Fibroblast of skin of right biceps (primary cell): ENCODE measurements at places on chromosomes 11 and 22.

DNA sequence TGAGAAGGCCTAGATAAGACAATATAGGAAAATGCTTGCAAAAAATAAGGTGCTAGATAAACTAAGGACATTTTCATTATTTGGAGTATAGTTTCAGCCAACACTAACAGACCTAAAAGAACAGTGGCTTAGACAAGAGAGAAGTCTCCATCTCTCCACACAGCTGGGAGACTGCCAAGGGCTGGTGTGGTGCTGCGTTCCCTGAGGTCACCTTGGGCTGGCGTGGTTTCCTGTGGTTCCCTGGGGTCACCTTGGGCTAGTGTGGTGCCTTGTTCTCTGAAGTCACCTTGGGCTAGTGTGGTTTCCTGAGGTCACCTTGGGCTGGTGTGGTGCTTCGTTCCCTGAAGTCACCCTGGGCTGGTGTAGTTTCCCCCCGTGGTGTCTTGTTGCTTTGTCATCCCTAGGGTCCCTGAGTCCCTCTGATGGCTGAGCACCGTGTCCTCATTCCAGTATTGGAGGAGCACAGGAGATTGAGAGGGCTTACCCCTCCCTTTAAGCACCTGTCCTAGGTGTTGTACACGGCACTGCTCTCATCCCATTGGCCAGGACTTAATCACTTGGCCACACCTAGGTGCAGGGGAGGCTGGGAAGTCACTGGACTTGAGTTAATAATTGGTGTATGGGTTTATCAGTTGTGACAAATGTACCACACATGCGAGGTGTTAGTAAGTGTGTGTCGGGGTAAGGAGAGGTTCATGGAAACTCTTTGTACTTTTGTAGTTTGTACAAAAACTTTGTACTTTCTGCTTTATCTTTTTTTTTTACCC, 14.9 kb downstream of the SAMM50 start:
- no peak for DNase-seq

GRCh38 chr11:134332189-134332631, 422 bp downstream of the GLB1L2 start:
- DNase-seq = no peak

DNA sequence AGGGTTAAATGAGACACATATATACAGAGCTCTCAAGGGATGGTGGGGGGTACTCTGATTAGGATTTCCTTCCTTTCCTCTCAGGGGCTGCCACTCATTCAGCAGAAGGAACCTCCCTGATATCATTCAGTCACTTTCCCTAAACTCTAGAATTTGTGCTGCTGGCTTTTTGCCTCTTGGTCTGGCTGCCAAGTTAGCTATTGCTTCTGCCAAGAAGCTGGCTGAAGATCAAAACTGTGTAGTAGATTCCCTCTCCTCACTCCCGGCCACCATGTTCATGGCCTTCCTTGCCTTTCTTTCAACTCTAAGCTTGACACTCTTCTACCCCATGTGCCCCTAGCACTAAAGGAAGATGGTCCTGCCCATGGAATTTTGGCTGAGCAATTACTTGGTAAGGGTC, 18.7 kb downstream of the SLC6A5 start:
- DNase-seq = no peak

DNA sequence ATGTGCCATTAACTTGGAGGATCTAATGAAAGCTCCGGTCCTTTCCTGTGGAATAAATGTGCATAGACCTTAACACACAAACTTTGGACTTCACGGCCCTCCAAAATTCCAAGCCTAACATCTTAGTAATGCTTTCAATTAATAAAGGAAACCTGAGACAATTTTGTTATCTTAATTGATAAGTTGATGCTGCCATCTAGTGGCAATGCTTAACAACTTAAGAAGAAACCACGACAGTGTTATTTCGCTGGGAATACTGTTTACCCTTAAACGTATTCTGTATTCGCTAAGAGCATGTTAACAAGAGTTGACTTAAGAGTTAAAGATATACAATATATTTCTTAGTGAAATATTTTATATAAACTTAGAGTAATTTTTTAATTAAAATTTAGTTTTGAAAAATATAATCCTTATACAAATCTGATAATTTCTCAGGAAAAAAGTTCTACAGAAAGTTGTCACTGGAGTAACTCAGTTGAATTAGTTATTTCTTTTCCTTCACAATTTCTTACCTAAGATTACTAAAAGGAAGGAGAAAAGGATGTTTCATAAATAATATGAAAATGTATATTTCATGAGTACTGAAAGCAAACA, 35.0 kb upstream of the OR9G4 start:
- DNase-seq = peak; percentile 29

DNA sequence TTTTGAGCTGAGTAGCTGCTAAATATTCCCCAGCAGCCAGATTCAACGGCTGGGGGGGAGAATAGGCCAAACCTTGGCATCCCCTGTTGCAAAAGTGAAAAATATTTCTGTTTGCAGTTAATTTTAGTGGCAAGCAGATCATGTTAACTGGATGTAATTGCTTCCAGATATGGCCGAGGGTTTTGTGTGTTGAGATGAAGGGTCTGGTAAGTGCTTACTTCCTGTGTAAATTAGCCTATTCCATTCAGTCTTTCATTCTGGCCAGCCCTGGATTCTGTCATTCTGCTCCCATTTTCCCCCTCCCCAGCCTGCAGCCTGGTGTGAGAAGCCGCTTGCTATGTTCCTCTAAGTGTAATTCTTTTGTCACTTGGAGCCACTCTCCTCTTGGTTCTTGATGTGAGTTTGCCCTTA, 17.4 kb downstream of the ZBTB16 start:
- DNase-seq = peak; percentile 27

- DNase-seq = peak; percentile 89
Observed at GRCh38 chr11:10387206-10388083, 67.6 kb upstream of the AMPD3 start.

- DNase-seq = no peak
Observed at GRCh38 chr22:35253946-35254345, 3.3 kb upstream of the HMGXB4 start.

- peak; percentile 16 for DNase-seq
Observed at GRCh38 chr22:23070418-23071229, at the start of gene GNAZ. GNAZ (plus strand) TSS chr22:23070519; CDS start chr22:23095696, 25,177 bp downstream.

DNA sequence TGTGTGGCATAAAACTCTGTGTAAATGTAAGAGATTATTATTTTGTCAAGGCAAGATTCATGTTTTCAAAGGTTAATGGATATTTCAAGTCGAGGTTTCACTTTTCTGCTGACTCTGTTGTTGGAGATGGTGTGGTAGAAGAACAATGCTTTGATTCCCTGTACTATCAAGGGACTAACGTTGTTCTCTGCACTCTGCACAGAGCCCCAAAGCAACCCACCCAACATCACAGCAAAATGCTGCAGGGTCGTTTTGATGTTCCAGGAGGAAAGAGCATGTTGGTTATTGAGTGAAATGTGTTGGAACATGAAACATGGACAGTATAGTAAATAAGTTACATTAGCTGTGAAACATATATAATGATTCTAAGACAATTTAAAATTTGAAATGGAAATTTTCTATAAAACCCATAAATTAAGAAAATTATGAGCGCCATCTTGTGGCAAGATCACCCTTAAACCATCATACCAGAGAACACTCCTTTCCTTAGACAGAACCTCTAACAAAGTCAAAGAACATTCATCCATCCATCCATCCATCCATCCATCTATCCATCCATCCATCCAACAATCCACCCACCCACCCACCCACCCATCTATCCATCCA, 164.4 kb upstream of the ZBED5 start:
- peak; percentile 19 for DNase-seq

GRCh38 chr11:83042964-83043711, 28.6 kb downstream of the RAB30 start:
- DNase-seq = no peak

DNA sequence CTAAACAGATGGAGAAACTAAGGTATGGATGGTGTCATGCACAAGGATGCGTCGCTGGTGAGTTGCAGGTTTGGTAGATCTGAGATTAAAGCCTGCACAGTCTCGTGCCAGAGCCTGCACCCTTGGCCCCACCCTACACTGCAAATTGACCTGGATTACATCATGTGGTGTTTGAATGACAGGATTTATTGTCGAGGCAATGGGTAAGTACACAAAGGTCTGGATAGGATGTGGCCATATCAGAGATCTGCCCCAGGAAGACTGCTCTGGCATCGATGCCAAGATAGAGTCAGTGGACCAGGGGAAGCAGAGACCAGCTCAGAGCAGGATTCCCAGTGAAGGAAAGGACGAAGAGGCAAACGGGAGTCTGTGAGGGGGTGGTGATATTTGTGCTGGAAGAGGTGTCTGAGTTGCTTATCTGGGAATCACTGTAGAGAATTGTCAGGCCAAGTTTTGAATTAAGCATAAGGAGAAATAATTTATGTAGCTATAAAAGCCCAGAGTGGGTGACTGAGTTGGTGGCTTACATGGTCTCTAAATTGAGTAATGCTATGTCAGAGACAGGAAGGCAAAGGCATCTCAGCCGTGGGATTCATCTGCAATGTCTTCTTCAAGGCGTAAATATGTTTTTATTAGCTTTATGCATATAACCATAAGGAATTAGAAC, 499.6 kb upstream of the B3GAT1 start:
- DNase-seq = no peak

- no peak for DNase-seq
Observed at GRCh38 chr11:22169833-22170232, 23.1 kb upstream of the ANO5 start.

DNA sequence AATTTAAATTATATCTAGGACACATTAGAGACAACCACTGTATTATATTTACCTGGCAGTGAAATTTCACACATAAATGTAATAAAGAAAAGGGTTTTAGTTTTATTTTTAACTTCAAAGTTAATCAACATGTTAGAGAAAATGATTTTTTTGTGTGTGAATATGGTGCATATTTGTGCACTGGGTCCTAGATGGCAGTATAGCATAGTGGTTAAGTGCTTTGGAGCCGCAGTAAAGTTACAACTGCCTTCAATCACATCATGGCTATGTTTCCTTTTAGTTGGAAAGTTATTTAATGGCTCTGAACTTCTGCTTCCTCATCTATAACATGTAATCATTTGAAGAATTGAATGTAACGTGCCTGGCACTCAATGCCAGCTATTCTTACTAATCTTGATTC, 108.9 kb upstream of the DDI1 start:
- DNase-seq = peak; percentile 60

GRCh38 chr11:70487756-70488155, 89.4 kb downstream of the CTTN start:
- DNase-seq = no peak

GRCh38 chr11:95816037-95816436, 25.7 kb downstream of the CEP57 start:
- no peak for DNase-seq
